ENCODE measurements at places on chromosomes 2 and 18. TPM values are rescaled to one million over a fixed set of nuclear protein-coding genes. Genes with fewer than 3 reads are reported as not detected.

DNA sequence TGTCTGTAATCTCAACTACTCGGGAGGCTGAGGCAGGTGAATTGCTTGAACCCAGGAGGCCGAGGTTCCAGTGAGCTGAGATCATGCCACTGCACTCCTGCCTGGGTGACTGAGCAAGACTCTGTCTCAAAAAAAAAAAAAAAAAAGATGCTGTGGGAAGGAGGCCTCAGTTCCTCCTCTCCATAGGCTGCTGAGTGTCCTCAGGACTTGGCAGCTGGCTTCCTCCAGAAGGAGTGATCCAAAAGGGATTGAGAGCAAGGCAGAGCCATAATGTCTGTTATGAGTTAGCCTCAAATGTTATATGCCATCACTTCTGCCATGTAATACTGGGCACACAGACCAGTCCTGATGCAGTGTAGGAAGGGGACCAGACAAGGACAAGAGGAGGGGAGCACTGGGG lies 6.6 kb upstream of the NPC1 start:
- DNase-seq = no peak

GRCh38 chr18:75477900-75478299 lies 50.4 kb upstream of the SMIM21 start:
- no peak for DNase-seq

DNA sequence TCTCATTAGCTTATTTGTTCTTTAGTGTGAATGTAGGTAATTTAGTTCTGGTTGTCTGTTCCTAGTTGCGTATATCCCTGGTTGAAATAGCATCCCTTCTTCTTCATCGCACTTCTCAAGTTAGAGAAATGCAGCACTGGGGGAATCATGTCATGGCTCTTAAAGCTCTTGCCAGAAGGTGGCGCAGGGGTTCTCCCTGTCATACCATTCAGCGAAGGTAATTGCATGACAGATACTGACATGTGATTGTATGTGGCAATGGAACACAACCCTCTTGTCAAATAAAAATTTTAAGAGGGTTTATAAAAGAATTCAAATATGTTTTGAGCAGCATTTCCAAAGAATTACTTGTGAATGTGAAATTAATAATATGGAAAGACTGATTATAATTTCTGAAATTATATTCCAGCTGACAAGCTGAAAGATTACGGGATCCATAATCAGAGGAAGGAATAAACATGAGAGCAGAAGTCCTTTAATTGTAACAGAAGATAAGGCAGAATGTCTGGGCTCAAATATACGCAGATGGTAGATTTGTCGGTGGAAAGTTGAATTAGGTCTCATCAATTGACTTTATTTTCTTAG lies 411.7 kb downstream of the DSEL start:
- peak; percentile 38 for DNase-seq

DNA sequence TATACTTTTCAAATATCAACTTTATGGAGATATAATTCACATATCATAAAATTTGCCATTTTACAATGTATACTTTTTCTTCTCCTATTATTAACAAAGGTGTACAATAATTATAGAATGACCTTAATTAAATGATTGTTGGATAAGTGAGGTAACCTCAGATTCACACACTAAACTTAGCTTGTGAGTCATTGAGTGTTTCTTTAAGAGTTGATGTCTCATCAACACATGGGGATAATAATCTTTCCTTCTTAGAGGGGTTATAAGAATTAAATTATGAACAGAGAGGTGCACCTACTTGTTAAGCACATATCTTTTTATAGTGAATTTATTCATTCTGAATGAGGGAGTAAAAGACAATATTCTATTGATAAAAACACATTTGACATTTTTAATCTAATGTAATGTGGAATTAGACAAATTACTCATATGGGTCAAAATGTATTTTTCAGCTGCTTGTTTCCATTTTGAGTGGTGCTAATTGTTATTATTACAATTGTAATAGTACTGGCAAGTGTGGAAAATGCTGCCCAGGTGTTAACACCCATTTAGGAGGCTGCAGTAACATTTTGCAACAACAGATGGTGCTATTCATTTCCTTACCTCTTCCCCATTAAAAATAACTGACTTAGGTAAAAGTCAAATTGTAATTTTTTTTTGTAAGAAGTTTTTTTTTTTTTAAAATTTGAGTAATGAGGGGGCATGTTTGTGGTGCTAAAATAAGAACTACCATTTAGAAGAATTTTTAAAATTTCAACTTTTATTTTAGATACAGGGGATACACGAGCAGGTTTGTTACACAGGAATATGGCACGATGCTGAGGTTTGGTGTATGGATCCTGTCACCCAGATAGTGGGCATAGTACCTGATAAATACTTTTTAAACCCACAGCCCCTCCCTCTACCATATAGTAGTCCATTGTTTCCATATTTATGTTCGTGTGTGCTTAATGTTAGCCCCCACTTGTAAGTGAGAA lies 32.1 kb upstream of the DYNAP start:
- no peak for DNase-seq

- peak; percentile 40 for DNase-seq
Observed at GRCh38 chr2:232540441-232541041, 1.0 kb downstream of the CHRNG start.

DNA sequence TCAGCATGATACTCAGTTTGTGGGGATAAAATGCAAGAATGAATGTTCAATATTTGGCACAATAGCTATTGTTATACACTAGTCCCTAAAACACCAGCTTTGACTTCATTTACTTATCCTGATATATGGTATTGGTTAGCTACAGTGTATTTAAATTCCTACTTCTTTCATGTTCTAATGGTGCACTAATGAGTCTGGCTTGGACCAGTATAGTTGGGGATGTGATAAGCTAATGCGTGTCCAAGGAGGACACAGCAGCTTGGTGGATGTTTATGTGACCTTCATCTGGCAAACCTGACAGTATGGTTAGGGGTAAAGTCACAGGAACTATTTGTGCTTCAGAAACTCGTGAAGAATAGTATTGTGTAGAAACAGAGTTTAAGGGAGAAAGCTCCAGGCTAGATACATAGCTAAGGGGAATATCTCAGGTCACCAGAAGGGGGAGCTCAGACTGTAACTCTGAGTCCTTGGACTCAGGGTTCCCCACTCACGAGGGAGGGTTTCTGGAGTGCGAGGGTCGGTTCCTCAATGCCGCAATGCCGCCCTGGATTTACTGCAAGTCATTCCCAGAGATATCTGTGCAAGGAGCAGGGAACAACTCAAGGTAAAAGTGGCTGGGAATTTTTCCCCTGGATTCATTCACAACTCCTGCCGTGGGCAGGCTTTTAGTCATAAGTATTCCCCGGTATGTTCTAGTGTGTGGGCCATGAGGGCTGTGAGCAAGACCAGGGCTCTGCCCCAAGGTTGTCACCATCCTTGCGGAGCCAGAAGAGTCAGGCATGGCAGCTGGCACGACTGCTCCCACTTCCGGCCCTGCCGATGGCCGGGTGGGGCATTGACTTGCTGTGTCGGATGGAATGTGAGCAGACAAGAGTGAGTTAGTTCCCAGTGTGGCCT lies 14.5 kb downstream of the IL1R2 start:
- DNase-seq = peak; percentile 34

DNA sequence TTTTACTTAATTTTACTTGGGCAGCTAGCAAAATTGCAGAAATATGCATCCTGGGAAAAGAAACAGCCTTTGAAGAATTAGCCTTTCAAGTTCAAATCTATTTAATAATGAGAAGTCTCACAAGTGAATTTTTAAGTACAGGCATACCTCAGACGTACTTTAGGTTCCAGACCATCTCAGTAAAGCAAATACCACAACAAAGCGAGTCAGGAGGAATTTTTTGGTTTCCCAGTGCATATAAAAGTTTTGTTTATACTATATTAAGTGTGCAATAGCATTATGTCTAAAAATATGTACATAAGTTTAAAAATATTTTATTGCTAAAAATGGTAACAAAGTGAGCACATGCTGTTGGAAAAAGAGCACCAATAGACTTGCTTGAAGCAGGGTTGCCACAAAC lies 50.8 kb upstream of the TWSG1 start:
- no peak for DNase-seq

DNA sequence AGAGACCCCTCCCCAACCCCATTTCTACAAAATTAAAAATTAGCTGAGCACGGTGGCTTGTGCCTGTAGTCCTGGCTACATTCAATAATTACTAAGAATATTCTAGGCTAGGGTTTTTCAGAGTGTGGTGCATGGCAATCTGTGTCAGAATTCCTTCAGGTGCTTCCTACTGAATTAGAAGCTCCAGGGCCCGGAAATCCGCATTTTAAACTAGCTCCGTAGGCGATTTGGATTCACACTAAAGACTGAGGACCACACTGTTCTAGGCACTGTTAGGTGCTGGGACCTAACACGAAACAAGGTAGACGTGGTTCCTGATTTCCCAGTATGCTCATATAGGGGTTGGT lies 628 bp upstream of the ZFAND2B start:
- no peak for DNase-seq

DNA sequence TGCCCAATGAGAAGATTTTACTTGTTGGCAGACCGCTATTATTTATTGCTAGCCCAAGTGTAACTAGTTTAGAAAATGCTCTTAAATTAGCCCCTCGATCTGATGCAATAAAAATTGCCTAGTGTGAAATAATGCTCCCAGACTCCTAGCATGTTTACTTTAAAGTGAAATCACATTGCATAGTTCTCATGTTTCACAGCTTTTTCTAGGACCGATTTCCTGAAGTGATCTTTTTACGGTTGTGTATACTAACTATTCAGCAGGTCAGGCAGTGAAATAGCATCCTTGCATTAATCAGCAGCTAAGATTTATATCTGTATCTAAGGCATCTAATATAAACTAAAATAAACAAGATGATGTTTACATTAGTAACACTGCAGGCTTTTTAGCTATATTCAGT lies 52.4 kb downstream of the PMS1 start:
- DNase-seq = no peak

- peak; percentile 61 for DNase-seq
Observed at GRCh38 chr2:239261796-239262483, 138.9 kb downstream of the HDAC4 start.

- peak; percentile 50 for DNase-seq
Observed at GRCh38 chr2:30862054-30862651, 54.9 kb upstream of the CAPN13 start.

DNA sequence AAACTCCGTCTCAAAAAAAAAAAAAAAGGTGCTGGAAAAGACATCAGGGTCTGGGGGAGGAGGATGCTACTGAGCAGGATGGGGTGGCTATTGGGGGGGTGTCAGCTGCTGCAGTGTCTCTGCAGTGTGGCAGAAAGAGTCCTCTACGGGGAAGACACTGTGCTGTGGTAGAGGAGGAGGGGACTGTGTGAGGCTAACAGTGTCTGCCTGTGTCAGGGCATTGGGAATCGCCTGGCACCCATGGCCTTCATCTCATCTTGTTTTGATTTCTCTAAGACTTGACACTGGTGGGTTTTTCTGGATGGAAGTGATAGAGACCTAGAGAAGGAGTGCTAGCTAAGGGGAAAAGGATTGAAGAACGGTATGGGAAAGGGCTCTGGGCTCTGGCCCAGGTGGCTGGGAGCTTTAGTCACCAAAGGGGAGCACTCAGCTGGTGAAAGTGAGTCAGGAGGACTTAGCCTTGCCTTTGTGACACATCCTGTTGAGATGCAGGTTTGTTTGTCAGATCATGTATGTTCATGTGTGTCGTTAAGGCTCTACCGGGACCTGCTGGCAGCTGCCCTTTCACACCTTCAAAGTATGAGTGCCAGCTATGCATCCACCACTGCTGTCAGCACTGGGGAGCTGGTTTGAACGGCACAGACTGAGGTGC lies 58.0 kb downstream of the FARP2 start:
- DNase-seq = no peak

DNA sequence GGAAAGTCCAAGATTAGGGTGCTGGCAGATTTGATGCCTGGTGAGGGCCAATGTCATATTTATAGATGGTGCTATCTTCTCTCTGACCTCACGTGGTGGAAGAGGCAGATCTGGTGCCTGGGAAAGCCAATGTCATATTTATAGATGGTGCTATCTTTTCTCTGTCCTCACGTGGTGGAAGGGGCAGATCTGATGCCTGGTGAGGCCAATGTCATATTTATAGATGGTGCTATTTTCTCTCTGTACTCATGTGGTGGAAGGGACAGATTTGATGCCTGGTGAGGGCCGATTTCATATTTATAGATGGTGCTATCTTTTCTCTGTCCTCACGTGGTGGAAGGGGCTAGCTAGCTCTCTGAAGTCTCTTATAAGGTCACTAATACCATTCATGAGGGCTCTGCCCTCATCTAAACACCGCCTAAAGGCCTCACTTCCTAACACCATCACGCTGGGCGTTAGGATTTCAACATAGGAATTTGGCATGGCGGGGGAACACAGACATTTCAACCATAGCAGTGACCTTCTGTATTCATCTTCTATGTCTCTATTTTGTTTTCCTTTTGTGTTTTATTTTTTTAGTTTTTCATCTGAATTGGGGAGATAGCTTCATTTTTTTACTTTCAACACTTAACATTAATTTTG lies 278.4 kb downstream of the SPAG16 start:
- DNase-seq = no peak

GRCh38 chr18:30328839-30329238 lies 713.7 kb downstream of the DSC3 start:
- no peak for DNase-seq

DNA sequence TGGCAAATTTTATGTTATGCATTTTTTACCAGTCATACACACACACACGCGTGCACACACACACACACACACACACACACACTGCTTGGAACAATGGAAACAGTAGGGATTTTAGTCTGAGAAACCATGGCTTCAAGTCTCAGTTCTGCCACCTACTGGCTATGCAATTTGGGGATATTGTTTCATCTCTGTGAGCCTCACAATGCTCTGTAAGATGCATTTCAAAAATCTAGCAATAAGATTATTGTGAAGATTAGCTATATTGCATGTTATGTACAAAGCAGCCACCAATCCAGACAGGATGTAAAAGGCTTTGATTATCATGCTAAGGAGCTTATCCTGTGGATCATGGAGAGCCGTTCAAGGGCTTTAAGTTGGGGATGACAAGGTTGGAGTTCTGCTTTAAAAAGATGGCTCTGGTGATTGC lies 401.4 kb downstream of the NBAS start:
- DNase-seq = no peak

- DNase-seq = no peak
Observed at GRCh38 chr2:70668911-70669310, 99.1 kb downstream of the ADD2 start.

DNA sequence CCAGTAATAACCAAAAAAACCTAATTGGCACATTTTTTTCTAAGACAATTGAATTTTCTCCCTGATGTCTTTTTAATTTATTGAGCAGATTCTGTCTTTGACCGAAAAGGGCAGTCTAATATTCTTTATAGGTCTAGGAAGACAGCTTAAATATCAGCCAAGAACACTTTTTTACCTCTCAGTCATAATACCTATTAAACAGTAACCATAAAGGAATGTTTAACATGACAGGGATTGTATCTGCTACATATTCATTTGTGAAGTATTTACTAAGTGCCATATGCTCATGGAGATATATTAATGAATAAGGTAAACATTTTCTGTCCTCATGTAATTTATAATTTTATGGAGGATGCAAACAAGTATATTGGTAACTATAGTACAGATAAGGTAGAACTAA lies 3.1 kb upstream of the HTR2B start:
- DNase-seq = no peak

GRCh38 chr2:156565066-156565710 lies 129.0 kb downstream of the GPD2 start:
- DNase-seq = no peak

The KCNE4 gene
- 1.8 TPM for total RNA-seq

The CCDC121 gene
- 7.4 TPM for total RNA-seq

The CXCR4 gene
- 4.9 TPM for total RNA-seq

The CRYGD gene
- total RNA-seq = not detected

The FAM228A gene
- 0.78 TPM for total RNA-seq
